ENCODE measurements at places on chromosomes 2 and 18.

DNA sequence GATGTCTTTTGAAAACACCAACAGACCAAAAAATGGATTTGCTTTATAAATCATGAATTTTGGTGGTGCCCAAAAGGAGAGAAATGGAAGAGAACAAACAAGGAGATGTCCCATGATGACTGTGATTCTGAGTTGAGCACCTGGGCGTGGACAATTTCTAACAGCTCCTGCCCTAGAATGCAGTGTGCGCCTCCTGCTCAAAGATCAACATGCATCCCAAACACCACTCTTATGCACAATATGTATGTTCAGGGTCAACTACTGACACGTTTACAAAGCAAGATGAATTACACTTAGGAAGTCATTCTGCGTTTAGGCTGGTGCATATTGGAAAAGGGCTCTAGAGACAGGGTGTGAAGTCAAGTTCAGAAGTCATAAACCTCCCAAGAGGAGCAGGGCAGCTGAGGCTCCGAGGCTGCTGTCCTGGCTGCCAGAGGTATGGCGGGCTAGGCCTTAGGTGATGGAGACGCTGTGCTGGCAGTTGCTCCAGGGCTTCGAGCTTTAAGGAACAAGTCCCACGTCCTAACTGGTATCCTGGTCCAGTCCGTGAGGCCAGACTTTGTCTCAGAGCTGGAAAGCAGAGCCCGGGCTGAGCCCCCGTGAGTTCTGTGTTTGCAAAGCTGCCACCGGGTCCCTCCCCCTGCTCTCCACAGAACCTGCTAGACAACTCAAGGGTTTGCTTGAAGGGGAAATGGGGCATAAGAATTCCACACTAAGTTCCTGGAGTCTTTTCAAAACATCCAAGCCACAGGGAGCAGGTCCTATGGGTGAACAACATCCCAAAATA is 74.0 kb downstream of the ZNF516 start:
- no peak for DNase-seq

DNA sequence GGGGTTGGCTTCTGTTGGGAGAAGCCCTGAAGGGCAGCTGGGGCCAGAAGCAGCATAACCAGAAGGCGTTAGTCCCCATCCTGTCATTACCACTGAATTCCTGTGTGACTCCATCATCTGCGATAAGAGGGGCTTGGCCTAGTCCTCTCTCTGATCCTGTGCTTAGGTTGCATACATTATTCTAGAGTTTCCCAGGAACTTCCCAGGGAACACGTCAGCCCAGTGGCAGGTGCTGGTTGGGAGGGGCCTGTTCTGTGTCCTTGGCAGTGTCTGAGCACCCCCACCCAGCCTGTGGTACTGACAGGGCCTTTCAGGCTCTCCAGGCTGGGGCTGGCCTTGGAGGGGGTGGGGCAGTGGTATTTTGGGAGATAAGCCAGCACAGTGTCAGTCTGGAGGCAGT is 4.5 kb upstream of the TOGARAM2 start:
- no peak for DNase-seq

DNA sequence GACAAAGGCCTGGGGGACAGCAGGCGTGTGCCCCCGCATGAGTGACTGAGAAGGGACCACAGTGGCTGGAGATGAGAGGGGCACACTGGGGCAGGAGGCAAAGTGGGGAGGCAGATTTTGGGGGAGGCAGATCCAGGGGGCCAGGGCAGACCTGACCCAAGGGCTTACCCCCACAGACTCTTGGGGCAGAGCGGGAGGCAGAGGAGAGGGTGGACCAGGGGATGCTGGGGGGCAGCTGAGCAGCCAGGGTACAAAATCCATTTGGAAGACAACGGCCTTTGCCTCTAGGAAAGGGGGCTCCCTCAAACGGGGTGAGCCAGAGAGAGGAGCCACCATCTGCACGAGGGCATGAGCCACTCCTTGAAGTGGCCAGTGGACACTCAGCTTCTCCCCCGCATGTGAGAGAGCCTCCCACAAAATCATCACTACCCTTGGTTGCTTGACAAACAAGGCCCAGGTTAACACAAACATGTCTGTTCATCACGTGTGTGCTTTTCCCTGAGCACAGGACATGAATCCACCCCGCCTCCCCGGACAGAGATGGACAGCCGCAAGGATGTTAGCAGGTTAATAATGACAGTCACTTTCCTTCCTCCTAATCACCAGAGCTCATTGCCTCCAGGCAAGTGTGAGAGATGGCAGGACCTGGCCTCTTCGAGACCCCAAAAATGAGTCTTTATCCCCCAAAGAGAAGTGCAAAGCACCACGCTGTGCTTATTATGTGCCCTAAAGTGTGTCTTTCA is 72.0 kb upstream of the RAB6C start:
- DNase-seq = no peak

DNA sequence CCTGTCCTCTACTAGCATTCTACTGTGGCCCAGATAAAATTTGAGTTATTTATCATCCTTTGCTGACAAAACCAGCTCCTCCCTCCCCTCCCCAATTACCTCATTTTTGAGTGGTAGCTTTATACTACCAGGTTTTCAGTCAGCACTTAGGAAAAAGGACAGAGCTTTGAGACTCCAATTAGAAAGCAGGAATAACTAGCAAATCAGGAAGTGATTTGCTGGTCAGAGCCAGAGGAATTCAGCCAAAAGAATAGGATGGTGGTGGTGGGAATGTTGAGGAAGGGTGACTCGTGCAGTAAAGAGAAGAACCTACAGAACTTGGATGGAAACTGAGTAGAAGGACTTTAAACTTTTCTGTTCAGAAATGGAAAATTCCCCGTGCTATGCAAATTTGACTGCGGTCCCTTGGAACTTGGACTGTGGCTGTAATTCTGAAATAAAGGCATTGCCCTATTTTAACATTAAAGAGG is 3.7 kb downstream of the MYL12B start:
- DNase-seq = no peak

DNA sequence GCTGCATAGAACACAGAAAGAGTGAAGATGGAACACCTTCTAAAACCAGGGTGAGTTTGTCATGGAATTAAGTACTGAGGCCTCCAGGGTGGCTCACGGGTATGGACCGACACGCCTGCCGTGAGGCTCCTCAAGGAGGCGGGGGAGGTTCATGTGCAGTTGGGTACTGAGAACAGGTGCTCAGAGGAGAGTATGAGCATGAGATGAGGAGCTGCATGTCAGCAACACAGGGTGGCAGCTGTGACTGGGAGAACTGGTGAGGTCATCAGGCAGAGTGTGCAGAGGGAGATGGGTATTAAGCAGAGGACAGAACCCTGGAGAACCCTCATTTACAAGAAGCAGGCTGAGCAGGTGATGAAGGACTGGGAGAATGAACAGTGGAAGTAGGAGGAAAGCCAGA is 63.2 kb upstream of the KLHL29 start:
- DNase-seq = no peak

- no peak for DNase-seq
These were observed 609.7 kb downstream of the STK39 start for GRCh38 chr2:167637741-167638140.

DNA sequence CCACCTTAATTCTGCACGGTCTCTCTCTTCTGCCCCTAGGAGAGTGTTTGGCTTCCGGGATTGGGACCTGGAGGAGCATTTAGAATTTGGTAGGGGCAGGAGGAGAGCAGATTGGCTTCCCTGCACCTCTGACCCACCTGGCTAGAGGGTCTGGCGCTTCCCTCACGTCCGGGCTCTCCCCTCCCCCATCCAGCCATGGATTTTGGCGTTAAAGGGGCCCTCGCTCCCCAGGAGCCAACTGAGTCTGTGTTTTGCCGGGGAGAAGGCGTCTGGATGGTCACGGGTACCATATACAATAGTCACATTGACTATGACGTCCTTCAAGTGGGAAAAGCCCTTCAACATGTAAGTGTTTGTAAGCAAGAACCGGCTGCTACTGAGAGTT is 6.6 kb downstream of the HOXD3 start:
- DNase-seq = no peak

DNA sequence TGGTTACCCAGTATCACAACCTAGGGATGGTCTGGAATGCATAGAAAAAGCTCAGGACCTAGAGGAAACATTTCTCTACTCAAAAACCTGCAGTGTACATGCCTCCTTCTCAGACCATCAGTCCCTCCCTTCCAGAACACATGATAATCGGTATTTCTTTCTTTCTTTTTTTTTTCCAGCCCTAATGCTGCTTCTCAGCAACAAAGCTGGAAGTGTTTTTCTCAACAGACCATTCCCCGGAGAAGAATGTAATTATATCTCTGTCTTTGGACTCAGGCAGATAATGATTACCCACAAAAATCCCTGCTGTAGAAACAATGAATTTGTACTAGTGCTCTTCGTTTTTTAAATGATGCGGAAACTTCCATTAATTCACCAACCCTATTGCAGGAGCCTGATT is 44.1 kb upstream of the NDUFV2 start:
- DNase-seq = no peak

DNA sequence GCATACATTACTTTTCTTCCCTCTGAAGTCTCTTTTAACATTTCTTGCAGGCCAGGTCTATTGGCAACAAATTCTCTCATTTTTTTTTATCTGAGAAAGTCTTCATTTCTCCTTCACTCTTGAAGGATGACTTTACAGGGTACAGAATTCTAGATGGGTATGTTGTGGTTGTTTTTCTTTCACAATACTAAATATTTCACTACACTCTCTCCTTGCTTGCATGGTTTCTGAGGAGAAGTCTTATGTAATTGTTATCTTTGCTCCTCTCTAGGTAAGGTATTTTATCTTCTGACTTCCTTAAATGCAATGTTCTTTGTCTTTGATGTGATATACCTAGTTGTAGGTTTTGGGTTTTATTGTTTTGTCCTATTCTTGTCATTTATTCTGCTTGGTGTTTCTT is 371.1 kb downstream of the FIGN start:
- no peak for DNase-seq

DNA sequence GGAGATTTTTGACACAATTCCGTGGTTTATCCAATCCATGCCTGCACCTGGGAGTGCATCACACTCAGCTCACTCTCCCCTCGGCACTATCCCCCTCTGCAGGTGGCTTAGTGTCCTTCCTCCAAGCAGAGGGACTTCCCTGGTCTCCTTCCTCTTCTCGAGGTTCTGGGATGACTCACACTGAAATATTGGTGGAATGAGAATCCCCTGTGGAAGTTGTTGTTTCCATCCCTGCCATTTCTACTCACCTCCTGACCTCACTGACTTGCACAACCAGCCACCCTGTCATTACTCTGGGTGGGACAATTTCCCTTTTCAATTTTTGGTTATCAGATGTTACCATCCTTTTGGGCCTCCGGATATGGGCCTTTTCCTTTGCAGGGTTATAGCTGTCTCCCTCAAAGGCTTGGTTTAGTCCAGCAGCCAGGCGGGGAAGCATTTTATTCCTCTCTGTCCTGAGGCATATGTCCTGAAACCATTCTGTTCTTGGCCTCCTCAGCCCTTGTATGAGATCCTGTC is 59.9 kb downstream of the PTPRM start:
- no peak for DNase-seq

DNA sequence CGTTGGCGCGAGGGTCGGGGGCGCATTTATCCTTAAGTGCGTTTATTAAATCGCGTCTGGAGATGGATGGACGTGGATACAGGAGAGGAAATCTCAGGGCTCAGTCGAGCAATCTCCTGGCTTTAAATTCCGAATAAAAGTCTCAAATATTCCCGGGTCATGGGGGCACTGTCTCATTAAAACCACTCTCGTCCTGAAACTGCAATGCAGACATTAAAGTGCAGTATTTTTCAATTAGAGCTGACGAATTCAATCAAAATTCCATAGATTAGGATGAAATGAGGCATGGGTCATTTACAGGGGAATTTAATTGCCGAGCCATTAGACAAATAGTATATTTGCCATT is 10.7 kb upstream of the GBX2 start:
- no peak for DNase-seq

DNA sequence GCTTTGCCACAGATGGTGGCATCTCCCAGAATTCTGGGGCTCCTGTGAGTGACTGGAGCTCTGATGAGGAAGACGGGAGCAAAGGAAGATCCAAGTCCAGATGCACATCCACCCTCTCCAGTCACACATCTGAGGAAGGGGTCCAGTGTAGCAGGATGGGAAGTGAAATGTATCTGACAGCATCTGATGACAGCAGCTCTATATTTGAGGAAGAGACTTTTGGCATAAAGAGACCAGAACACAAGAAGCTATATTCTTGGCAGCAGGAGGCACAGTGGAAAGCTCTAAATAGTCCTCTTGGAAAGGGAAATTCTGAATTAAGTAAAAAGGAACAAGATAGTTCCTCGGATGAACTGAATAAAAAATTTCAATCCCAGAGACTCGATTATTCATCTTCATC is 23.5 kb upstream of the C1GALT1C1L start:
- DNase-seq = no peak

- DNase-seq = no peak
These were observed 278.0 kb downstream of the EPHA4 start for GRCh38 chr2:221293949-221294742.

DNA sequence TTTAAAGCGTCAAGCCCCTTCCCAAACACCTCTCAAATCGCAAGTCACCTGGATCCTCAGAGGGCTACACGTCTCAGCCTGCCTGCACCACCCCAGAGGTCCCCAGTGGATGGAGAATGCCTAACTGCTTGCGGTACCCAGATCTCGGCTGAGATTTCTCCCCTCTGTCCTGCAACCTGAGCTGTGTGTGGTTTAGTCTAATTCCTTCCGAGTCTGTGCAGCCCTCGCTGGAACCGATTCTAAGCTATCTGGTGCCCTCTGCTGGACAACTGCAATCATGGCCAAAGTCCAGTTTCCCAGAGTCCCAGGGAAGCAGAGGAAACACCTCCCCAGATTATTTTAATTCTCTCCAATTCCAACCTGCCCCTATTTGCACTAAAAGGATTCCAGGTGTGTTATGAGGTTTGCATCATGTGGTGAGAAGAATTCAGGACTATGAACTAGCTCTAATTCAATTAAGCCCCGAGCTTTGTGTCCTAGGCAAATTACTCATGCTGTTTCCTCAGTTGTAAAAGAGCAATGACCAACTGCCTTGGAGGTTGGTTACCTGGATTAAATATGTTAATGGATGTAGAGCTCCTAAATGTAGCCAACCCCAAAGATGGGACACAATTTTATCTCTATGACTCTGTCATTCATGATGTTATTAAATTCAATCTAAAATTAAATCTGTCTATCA is 276.1 kb upstream of the NCKAP5 start:
- DNase-seq = peak; percentile 69

- no peak for DNase-seq
These were observed 31.4 kb downstream of the AQP12A start for GRCh38 chr2:240722796-240723735.

DNA sequence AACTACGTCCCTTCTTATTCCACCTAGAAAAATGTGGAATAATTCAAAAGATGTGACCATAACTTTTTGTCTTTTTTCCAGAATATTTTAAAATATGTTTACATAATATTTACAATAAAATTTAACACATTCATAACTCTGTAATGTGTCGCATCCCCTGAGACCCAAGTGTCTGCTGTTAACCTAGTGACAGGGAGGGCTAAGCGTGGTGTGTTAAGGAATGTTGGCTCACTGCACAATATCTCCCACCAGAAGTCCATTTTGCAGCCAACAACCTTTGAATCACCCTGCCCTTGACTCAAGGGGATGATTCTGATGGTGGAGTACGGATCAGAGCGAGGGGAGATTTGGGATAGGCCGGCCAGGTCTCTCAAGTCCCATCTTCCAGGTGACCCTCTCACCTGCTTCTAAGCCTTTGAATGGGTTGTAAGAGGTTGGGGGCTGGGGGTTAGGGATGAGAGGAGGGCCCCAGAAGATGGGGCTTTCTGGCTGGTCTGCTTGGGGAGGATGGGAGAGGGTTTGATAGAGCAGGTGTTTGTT is 43.3 kb downstream of the SERTAD2 start:
- DNase-seq = no peak

Measured in GM19239 (cell line).